ENCODE measurements at places on chromosomes 16 and 17.

- H3K4me1 ChIP-seq: peaks cover 40% of the 10 kb centered on the region
- no peak for DNase-seq
- peak overlapping the region; percentile 64 for H3K27ac ChIP-seq
- no peaks in the 10 kb centered on the region for H3K27me3 ChIP-seq
- no peak overlapping the region for H3K4me3 ChIP-seq
- H3K36me3 ChIP-seq: peaks cover 15% of the 10 kb centered on the region
Measured at GRCh38 chr16:50719401-50720337, 22.2 kb upstream of the CYLD start.

DNA sequence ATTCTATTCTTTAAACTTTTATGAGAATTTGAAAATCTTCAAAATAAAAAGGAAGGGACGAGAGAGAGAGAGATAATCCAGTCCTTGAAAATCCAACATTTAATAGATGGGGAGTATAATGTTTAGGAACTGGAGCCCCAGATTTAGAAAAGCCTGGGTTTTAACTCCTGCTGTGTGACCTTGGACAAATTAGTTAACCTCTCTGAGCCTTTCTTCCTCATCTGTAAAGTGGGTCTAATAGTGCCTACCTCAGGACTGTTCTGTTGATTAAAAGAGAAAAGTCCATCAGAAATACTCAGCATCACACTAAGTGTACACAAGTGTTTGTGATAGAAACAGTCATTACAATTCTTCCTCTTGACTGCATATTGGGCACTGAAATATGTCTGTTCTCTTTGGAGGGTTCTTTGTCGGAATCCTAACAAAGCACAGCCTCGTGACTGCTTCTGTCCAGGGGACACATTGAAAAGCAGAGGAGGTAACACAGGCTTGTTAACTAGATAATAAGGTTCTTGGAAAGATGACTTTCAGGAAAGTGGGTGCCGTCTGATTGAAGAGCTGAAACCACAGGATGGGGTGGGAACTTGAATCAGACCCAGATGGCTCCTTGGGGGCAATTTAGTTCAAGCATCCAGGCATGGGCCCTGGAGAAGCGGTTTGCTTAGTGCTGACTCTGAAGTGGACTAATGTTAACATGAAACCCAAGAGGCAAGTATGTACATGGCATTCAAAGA is 128.2 kb downstream of the CLEC16A start:
- no peaks in the 10 kb centered on the region for H3K27me3 ChIP-seq
- H3K4me3 ChIP-seq: no peak overlapping the region
- DNase-seq: no peak
- peaks cover 69% of the 10 kb centered on the region for H3K4me1 ChIP-seq
- peaks cover 61% of the 10 kb centered on the region for H3K36me3 ChIP-seq

DNA sequence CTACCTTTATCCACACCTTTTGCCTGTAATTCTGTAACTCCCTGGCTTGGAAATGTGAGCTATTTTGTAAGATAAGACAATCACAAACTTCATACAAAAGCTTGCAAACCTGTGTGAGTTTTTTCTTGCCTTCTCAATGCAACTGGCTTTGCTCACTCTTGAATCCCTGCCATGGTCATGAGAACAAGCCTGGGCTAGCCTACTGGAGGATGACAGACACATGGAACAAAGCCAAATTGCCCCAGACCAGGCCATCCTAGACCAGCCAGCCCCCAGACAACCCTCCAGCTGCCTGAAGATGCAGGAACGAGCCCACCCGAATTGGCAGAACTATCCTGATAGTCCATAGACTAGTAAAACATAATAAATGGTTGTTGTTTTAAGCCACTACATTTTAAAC is 466.6 kb upstream of the ERCC4 start:
- no peaks in the 10 kb centered on the region for H3K27me3 ChIP-seq
- no peaks in the 10 kb centered on the region for H3K4me1 ChIP-seq
- no peak overlapping the region for H3K4me3 ChIP-seq
- H3K27ac ChIP-seq: no peak overlapping the region

GRCh38 chr17:61209106-61209439 is 190.6 kb upstream of the TBX2 start:
- no peaks in the 10 kb centered on the region for H3K36me3 ChIP-seq
- no peaks in the 10 kb centered on the region for H3K4me1 ChIP-seq
- no peak for DNase-seq
- H3K27ac ChIP-seq: no peak overlapping the region
- no peaks in the 10 kb centered on the region for H3K27me3 ChIP-seq
- H3K4me3 ChIP-seq: no peak overlapping the region

GRCh38 chr16:54148974-54149373 is 137.6 kb downstream of the IRX3 start:
- H3K27me3 ChIP-seq: peaks cover 17% of the 10 kb centered on the region
- no peak overlapping the region for H3K27ac ChIP-seq
- H3K36me3 ChIP-seq: no peaks in the 10 kb centered on the region
- H3K4me3 ChIP-seq: no peak overlapping the region

DNA sequence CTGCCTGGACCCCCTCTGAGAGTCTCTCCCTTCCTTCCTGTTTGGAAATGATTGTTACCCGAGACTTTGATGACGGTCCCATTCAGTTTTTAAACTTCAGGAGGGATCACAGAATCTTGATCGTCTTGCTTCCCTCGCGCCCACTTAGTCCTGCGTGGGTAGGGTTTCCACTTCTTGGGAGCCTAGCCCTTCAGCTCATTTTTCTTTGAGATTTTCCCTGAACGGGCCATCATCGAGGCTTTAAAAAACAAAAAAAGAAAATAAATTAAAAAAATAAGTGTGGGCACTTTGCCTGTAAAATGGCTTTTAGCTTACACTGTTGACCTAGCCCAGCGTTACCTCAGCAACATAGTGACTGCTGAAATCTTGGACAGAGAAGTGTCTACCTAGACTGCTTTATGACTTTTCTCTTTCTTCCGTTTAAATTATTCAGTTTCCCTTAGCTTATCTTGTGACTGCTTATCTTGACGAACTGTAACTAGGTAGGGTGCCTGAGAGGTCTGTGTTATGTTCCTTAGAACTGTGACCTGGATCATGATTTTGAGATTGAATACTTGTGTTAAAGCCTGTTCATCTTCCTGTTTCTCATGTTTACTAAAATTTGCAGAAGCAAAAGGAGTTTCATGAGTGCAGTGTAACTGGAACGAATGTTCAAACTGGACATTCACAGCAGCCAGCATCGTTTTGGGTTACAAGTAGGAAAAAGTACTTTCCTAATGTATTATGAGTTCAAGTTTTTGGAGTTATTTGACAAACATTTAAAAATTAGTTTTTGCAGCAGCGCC is 874 bp downstream of the WWP2 start:
- H3K36me3 ChIP-seq: peaks cover 5% of the 10 kb centered on the region
- DNase-seq: no peak
- H3K4me1 ChIP-seq: peaks cover 44% of the 10 kb centered on the region
- H3K27me3 ChIP-seq: no peaks in the 10 kb centered on the region
- H3K27ac ChIP-seq: peak overlapping the region; percentile 97

GRCh38 chr17:42780851-42781638 is 635 bp downstream of the WNK4 start:
- peaks cover 37% of the 10 kb centered on the region for H3K36me3 ChIP-seq
- no peak overlapping the region for H3K4me3 ChIP-seq
- peaks cover 32% of the 10 kb centered on the region for H3K4me1 ChIP-seq

- peaks cover 25% of the 10 kb centered on the region for H3K27me3 ChIP-seq
- H3K36me3 ChIP-seq: no peaks in the 10 kb centered on the region
- no peak for DNase-seq
- peak overlapping the region; percentile 29 for H3K4me3 ChIP-seq
- H3K4me1 ChIP-seq: peaks cover 21% of the 10 kb centered on the region
Measured at GRCh38 chr17:28295677-28296578, 23.1 kb upstream of the TMEM97 start.

- no peaks in the 10 kb centered on the region for H3K36me3 ChIP-seq
- H3K4me3 ChIP-seq: peak overlapping the region; percentile 49
- peaks cover 4% of the 10 kb centered on the region for H3K27me3 ChIP-seq
- peak; percentile 75 for DNase-seq
- H3K4me1 ChIP-seq: peaks cover 17% of the 10 kb centered on the region
Measured at GRCh38 chr16:90008708-90009145, 10.5 kb downstream of the DBNDD1 start.

DNA sequence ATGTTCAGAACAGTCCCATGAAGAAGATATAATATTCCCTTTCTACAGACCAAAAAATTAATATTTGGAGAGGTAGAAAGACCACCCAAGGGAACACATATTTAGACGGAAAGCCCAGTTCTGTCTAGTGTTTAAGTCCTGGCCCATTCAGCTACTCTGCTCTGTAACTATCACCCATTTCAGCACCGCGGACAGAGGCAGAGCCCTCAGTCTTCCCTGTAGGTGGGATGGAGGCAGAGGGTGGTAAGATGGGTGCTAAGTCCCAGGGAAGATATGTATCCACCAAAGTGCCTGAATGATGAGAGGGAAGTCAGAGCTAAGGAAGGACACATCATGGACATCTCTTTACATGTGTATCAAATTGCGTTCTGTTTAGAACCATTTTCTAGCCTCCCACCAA is 27.8 kb upstream of the C16orf78 start:
- no peak for DNase-seq
- peaks cover 16% of the 10 kb centered on the region for H3K27me3 ChIP-seq
- H3K27ac ChIP-seq: no peak overlapping the region
- H3K36me3 ChIP-seq: no peaks in the 10 kb centered on the region
- no peaks in the 10 kb centered on the region for H3K4me1 ChIP-seq

GRCh38 chr17:45428931-45429338 is 3.7 kb downstream of the ARHGAP27 start:
- no peak overlapping the region for H3K4me3 ChIP-seq
- DNase-seq: no peak
- peaks cover 24% of the 10 kb centered on the region for H3K4me1 ChIP-seq

GRCh38 chr16:63850979-63851378 is 1270.9 kb downstream of the CDH11 start:
- H3K27ac ChIP-seq: no peak overlapping the region
- no peaks in the 10 kb centered on the region for H3K36me3 ChIP-seq
- H3K4me1 ChIP-seq: no peaks in the 10 kb centered on the region
- no peak overlapping the region for H3K4me3 ChIP-seq

- no peak overlapping the region for H3K27ac ChIP-seq
- no peaks in the 10 kb centered on the region for H3K4me1 ChIP-seq
- no peak for DNase-seq
- no peak overlapping the region for H3K4me3 ChIP-seq
- no peaks in the 10 kb centered on the region for H3K27me3 ChIP-seq
- peaks cover 47% of the 10 kb centered on the region for H3K36me3 ChIP-seq
Measured at GRCh38 chr17:76331083-76331482, 22.6 kb downstream of the PRPSAP1 start.

- no peak for DNase-seq
- no peak overlapping the region for H3K4me3 ChIP-seq
- H3K36me3 ChIP-seq: peaks cover 95% of the 10 kb centered on the region
- H3K4me1 ChIP-seq: no peaks in the 10 kb centered on the region
Measured at GRCh38 chr17:28675490-28675889, 13.5 kb downstream of the SUPT6H start.

GRCh38 chr17:38352245-38353085 is 821 bp downstream of the SOCS7 start:
- peak; percentile 58 for DNase-seq
- H3K27me3 ChIP-seq: no peaks in the 10 kb centered on the region
- no peak overlapping the region for H3K27ac ChIP-seq
- peak overlapping the region; percentile 78 for H3K4me3 ChIP-seq
